ENCODE measurements at places on chromosomes 11 and 22.

GRCh38 chr11:73269459-73270015 lies 2.6 kb upstream of the P2RY6 start:
- no peak for DNase-seq

DNA sequence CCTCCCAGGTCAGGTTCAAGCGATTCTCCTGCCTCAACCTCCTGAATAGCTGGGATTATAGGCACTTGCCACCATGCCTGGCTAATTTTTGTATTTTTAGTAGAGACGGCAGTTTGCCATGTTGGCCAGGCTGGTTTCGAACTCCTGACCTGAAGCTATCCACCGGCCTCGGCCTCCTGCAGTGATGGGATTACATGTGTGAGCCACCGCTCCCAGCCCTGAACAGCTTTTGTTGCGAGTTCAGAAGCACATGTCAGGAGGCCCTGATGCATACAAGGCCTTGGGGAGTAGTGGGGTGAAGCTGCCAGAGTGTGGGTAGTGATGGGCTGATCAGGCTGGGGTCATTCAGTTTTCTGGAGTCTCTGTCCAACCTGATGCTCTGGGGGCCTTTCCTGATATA lies 117.0 kb upstream of the C11orf87 start:
- no peak for DNase-seq

GRCh38 chr11:62645671-62645945 lies 805 bp downstream of the GANAB start:
- no peak for DNase-seq

DNA sequence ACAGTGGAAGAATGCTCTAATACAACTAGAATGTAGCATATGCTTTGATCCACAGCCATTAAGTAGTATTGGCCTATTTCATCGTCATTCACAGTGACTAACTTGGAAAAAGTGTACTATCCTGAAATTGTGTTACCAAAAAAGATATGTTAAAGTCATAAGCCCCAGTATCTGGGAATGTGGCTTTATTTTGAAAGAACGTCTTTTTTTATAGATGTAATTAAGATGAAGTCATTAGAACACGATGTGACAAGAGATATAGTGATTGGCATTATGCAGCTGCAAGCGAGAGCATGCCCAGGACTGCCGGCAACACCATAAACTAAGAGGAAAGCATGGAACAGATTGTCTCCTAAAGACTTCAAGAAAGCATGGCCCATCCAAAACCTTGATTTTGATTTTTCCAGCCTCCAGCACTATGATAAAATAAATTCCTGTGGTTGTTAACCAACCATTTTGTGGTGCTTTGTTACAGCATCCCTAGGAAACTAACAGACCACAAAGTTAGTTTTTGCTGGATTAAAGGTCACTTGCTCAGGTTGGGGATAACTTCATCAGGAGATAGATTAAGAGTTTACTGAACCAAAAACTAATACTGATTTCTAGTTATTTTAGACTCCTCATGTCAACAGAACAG lies 870.6 kb upstream of the LRRC4C start:
- no peak for DNase-seq

- DNase-seq, result no peak
Observed at GRCh38 chr11:113201054-113201818, 113.1 kb upstream of the TTC12 start.

- no peak for DNase-seq
Observed at GRCh38 chr11:66143996-66144678, 74.1 kb downstream of the PACS1 start.

- no peak for DNase-seq
Observed at GRCh38 chr11:1126935-1127663, 30.7 kb upstream of the MUC5AC start.

DNA sequence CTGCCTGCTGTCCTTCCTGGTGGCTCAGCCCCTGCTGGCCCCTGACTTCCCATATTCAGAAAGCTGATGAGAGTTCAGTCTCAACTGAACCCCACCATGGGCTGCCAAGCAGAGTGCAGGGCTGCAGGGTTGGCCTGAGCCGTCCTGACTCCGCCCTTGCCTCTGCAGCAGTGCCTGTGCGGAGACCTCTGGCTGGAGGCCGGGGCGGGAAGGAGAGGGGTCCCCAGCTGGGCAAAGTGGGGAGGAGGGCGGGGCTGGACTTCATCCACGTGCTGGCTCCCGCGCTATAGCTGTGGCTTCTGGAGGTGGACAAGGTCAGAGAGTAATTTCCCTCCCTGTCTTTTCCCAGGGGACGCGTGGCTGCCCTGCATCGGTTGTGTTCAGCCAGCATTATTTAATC lies 13.6 kb downstream of the GLB1L3 start:
- DNase-seq, result no peak

GRCh38 chr11:71532036-71532610 lies 5.1 kb downstream of the KRTAP5-7 start:
- DNase-seq, result no peak

DNA sequence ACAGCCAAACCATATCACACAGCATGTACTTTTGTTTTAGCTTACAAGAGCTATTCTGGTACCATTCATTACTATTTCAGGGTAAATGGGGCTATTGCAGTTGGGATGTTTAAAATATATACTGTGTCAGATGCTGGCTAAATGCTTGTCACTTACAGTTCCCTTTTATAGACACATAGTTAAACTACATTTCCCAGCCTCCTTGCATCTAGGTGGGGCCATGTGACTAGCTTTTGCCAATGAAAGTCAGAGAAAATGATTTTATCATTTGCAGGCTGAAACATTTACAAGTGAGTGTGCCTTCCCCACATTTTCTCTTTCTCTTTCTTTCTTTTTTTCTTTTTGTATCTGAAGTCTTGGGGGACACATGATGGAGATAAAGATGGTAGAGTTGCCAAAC lies 7.8 kb upstream of the IFTAP start:
- no peak for DNase-seq

DNA sequence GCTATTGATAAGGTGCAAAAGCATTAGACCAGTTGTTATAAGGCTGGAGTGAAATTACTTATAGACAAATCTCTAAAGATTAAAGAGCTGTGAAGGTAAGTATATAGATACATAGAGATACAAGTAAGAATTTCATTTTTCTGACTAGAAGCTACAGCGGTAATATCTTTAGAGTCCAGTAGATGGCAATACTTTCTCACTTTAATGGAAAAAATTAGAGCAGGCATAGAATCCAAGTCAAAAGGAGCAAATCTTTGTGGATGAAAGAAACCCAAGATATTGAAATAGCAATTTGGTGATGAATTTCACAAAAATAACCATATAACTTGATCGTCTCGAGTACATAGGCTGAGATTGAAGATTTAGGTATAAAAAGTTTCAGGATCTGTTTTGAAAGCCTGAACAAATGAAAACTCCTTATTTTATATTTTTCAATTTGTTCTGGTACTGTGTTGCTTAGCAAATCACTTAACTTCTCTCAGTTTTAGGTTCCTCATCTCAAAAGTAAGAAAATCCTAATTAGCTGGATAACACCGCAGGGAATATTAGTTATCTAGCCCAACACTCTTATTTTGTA lies 81.9 kb downstream of the UVRAG start:
- no peak for DNase-seq

DNA sequence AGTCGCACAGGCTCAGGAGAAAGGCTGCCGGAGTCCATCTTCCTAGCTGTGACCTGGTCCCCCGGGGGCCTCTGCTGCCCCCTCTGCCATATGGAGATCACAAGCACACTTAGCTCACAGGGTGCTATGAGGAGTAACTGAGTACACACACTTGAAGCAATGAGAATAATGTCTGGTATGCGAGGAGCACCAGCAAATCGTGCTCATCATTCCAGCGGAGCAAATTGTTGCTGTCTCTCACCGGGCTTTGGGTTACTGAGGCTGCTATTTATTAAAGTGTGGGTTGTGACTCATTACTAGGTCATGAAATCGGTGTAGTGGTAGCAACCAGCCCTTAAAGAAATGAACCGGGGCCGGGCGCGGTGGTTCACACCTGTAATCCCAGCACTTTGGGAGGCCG lies 48.1 kb upstream of the EIF3D start:
- DNase-seq, result no peak

DNA sequence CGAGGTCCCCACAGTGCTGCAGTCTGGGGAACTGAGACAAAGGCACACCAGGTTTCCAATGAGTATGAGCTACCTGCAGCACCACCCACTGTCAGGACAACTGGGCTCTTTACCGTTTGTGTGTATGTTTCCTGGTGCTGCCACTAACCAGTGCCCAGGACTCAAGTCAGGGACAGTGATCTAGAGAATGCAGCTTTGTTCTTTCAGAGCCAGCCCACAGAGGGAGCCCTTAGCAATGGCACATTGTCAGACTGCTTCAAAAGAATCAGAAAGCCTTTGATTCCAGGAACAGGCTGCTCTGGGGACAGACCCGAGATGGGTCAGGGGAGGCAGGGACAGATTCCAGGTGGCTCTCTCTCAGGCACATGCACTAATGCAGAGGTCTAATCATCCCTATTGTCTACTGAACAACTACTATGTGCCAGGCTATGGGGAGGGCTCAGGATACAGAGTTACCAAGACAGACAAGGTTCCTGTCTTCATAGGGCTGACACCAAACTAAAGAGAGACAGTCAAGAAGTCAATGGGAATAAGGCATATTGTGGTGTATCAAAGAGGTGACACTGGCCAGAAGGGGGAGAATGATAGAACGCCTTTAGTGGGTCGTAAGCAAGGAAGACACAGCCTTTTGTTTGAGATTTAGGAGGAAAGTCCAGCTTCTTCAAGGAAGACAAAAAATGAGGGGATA lies 103.7 kb downstream of the VPREB1 start:
- DNase-seq, result no peak

DNA sequence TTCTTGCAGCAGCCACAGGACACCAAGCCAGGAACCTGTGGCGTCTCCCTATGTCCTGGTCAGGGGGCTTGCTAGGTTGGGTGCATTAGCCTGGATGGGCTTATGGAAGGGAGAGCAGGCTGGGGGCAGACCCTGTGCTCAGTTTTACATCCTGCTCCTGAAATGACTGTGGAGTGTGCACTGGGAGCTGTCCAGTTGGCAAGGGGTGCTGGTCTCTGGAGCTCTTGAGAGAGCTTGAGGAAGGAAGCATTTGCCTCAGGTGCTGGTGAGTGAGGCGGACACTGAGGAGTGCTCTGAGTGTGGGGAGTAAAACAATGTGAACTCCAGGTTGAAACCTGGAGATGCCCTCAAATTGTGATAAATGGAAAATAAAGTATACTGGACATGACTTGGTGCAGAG lies 3.4 kb downstream of the SCGB1D4 start:
- DNase-seq, result no peak

GRCh38 chr11:97909614-97910399 lies 1110.9 kb upstream of the CNTN5 start:
- DNase-seq, result no peak

GRCh38 chr11:22742157-22742613 lies 75.8 kb downstream of the GAS2 start:
- DNase-seq, result no peak

- no peak for DNase-seq
Observed at GRCh38 chr22:50251477-50252081, 514 bp upstream of the HDAC10 start.

- DNase-seq, result peak; percentile 0
Observed at GRCh38 chr11:29343465-29344333, 673.1 kb downstream of the KCNA4 start.

DNA sequence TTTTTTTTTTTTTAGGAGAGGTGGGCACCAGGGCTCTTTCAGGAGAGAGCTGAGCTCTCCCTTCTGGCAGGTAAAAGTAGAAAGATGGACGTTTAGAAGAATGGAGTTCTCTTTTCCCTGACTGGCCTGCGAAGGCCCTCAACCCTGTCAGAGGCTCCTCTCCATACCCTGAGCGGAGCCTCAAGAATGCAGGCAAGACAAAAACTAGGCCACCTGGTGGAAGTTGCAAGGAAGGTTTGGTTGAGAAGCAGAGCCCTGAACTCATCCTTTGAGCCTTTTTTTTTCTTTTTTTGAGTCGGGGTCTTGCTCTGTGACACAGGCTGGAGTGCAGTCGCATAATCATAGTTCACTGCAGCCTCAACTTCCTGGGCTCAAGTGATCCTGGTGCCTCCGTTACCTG lies 1.4 kb downstream of the OTOG start:
- no peak for DNase-seq

GRCh38 chr11:69931060-69931910 lies 112.1 kb upstream of the FGF3 start:
- no peak for DNase-seq

DNA sequence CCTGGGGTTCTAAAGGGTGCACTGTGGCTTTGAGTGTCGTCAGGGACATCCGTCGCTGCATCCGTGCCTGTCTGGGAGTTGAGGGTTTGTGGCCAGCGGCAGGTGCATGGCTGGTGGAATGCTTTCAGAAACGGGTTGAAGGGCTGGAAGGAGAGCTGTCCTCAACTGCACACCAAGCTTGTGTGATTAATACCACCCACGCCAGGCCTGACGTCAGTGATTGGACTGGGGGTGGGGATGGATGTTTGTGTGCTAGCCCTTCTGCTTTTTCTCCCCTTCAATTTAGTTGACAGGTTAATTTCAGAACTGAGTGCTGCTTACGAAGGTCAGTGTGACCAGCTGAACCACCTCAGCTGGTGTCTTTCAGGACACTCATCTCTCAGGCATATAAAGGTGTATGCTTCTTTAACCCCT lies 3.2 kb upstream of the GAB2 start:
- peak; percentile 41 for DNase-seq

GRCh38 chr22:20956258-20957101 lies 10.6 kb upstream of the AIFM3 start:
- no peak for DNase-seq

GRCh38 chr22:38406617-38407016 lies 48.4 kb downstream of the KCNJ4 start:
- DNase-seq, result no peak

- no peak for DNase-seq
Observed at GRCh38 chr22:37235897-37236607, 8.0 kb downstream of the RAC2 start.

GRCh38 chr11:110951950-110952503 lies 239.8 kb upstream of the ARHGAP20 start:
- DNase-seq, result no peak

DNA sequence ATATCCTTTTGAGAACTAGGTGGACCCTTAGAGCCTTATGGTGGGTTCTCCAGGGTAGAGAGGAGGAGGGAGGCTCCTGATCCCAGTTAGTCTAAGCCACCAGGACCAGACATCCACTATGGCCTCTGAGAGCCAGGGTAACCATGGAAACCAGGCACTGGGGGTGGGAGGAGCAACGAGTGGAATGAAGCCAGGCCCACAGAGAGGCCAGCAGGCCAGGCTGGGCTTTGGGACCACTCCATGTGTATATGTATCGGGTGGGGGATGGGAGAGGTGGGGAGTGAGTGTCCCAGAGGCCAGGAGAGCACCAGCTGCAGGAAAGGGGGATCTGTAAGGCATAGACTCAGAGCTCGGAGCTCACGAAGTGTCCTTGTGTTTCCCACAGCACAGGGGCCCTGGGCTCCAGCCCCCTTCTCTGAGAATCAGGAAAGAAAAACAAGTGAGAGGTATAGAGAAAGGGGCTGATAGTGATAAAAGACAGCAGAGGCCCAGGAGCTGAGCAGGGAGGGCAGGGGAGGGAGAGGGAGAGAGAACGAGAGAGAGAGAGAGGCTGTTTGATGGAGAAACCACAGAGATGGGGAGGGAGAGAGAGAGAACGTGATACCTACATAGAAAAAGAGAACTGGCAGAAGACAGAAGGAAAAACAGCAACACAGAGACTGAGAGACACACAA lies 15.5 kb upstream of the TSPAN18 start:
- DNase-seq, result no peak

GRCh38 chr11:126280595-126280994 lies 2.3 kb upstream of the TIRAP start:
- DNase-seq, result no peak
